ENCODE measurements at places on chromosomes 3 and 15. TPM values are rescaled to one million over a fixed set of nuclear protein-coding genes. Genes with fewer than 3 reads are reported as not detected.

DNA sequence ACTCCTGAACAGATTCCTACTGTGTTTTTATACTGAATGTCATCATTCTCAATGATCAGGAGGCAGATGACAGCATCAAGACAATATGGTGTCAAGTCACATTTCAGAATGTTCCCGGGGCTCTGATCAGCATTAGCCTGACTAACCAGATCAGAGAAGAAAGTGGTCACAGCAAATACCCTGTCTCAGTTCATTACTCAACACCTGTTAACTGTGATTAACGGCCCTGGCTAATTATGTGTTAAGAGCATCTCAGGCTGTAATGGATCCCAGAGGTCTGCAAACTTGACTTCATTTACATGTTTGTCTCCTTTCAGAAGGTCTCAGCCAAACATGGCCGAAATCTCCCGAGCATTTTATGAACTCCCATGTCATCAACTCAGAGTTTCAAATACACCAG lies 833.7 kb downstream of the FHIT start:
- no peak for DNase-seq
- no peaks in the 10 kb centered on the region for H3K36me3 ChIP-seq
- H3K27me3 ChIP-seq = no peaks in the 10 kb centered on the region
- no peaks in the 10 kb centered on the region for H3K4me1 ChIP-seq
- H3K27ac ChIP-seq = no peak overlapping the region

DNA sequence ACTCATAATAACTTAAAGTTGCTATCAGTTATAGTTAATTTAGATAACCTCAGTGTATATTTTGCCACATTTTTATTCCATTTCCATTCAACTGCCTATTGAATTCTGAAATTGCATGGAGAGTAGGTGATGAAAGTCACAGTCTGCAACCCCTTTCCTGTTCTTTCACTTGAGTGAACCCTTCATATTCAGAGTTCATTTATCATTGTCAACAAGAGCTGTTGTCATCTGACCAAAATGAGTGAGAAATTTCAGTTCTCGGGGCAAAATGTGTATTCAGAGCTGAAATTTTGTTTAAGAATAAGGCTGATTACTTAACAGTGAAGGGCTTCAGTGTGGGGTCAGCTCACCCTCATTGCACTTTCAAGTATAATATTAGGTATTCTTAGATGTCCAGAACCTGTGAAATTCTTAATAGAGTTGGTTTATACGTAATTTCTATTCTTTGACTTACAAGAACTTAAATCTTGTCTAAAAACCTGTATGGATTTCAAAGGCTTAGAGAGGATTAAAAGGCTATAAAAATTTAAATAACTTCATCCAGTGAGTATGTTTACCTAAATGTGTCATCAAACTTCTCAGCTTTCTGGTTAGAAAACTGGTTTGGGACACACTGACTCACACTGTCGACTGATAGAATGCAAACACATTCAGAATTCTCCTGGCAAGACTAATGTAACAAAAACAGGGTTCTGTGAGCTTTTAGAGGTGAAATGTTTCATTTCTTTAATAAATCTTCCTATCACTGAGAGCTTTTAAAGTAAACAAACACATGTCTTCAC lies 92.2 kb downstream of the CMSS1 start:
- no peak for DNase-seq
- H3K27me3 ChIP-seq = no peaks in the 10 kb centered on the region
- no peak overlapping the region for H3K4me3 ChIP-seq
- no peak overlapping the region for H3K27ac ChIP-seq

DNA sequence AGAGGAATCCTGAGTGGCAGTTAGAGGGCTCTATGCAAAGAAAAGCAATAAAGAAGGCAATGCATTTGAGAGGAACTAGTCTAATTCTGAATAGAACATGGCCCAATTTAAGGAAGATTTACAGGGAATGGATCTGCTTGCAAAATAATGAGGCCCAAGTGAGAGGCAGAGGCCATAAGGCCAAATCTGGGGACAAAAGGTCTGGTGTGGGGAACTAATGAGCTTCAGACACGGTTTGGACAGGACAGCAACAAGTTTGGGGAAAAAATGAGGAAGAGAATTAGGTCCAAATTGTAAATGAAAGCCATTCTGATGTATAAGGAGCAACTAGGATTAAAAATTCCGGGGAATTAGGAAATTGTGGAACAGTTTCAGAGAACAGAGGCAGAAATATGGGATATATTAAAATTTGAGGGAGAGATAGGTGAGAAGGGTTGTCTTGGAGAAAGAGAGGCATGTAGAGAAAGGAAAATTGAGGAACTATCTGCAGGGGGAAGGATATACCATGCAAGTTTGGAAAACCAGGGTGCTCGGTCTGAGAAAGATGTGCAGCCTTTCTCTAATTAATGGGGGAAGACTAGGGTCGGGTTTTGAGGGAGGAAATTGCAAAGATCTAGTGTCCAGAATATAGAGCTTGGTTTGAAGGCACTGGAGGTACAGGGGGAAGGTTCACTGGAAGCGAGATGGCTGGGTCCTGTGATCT lies 73.8 kb downstream of the RBPMS2 start:
- peak overlapping the region; percentile 34 for H3K27ac ChIP-seq
- peaks cover 58% of the 10 kb centered on the region for H3K4me1 ChIP-seq
- H3K36me3 ChIP-seq = no peaks in the 10 kb centered on the region
- no peak for DNase-seq
- peak overlapping the region; percentile 71 for H3K4me3 ChIP-seq
- no peaks in the 10 kb centered on the region for H3K27me3 ChIP-seq

GRCh38 chr15:35491999-35492398 lies 54.0 kb downstream of the DPH6 start:
- DNase-seq = no peak
- no peak overlapping the region for H3K27ac ChIP-seq
- H3K36me3 ChIP-seq = no peaks in the 10 kb centered on the region

DNA sequence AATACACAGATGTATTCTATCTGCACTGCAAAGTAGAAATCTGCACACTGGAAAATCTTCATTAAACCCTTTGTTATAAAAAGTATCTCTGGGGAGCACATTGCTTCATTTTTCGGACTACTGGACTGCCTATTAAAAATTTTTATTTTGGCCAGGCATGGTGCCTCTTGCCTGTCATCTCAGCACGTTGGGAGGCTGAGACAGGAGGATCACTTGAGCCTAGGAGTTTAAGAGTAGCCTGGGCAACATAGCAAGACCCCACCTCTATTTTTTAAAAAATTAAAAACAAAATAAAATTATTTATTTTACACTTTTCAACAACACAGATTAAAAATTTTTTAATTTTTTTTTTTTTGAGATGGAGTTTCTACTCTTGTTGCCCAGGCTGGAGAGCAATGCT lies 6.0 kb downstream of the SERP1 start:
- H3K27me3 ChIP-seq = no peaks in the 10 kb centered on the region
- H3K4me3 ChIP-seq = no peak overlapping the region
- no peaks in the 10 kb centered on the region for H3K36me3 ChIP-seq

The KY gene
- total RNA-seq = not detected

The CCDC13 gene
- total RNA-seq = 3.9 TPM

Data from upper lobe of left lung (tissue), 6 donors.